ENCODE measurements at places on chromosomes 3 and 15.

GRCh38 chr3:61520966-61521628, 40.3 kb upstream of the PTPRG start:
- no peak for DNase-seq

GRCh38 chr3:173410436-173410835, 12.9 kb downstream of the NLGN1 start:
- DNase-seq, result no peak

- DNase-seq, result no peak
Observed at GRCh38 chr15:46461416-46461815, 826.6 kb downstream of the SQOR start.

DNA sequence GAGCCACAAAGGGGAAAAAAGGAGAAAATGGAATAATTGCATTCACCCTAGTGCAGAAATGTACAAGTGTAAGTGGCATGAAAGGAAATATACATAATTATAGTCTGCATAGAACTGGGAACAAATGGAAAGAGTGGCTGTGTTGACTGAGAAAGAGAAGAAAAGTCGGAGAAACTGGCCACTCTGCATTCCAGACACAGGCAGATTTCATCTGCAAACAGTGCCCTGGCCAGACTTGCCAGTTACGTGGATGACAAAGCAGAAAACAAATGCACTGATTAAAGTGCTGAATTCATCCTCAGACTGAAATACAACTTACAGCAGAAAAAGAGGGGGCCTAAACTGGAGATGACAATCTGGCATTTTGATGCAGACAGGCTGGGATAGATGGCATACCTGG, 129.8 kb downstream of the FGF12 start:
- no peak for DNase-seq

DNA sequence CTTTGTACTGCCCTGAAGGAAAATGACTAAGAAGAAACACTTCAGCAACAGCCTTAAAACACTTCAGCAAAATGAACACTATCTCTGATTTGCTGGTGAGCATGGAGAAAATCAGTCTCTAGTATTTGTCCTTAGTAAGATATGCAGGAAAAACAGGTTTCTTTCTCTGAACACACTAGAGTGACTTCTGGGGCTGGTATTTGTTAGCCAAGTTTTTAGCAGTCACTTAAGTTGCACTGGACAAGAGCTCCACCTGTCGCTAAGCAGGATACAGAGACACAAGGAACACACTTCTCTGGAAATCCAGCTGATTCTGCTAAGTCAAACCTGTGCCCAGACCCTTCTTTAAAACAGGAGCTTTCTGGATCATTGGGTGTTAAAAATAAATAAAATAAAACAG, 65.3 kb downstream of the CHAC1 start:
- no peak for DNase-seq

DNA sequence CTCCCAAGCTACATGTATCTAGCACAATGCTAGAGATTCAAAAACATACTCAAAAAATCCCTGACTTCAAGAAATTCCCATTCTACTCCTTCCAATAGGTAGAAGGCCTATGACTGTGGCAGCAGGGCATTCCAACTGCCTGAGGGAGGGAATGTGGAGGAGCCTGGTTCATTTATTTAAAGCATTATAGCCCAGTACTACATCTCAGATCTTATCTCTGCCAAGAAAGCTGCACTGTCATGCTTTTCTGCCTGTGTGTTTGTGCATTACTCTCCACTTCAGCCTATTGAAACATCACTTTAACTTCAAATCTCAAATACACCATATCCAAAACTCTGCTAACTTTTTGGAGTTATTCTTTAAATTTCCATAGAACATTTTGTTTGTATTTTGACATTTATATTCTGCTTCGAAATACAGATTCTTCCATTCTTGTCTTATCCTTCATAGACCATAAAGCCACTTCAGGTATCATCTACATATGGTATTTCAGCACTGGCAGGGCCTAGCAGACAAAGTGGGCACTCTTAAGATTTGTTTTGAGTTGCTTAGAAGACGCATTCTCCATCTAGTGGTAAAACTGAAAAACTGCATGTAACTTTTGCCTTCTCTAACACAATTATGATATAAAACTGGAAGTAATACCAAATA, 59.1 kb upstream of the NEDD4 start:
- no peak for DNase-seq

DNA sequence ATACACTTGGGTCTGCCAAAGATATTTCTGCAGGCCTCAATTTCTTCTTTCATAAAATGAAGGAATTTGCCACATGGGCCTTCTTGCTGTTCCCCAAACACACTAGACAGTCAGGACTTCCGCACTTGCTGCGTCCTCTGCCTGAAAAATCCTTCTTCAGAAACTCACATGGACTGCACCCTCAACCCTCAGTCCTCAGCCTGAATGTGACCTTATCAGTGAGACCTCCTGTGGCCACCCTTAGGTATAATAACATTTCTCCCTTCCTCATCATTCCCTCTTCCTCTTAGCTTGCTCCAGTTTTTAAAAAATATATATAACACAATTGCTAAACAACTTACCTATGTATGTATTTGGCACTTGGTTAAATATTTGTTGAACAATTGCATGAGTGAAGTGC, 257.5 kb downstream of the MFSD1 start:
- DNase-seq, result no peak

- no peak for DNase-seq
Observed at GRCh38 chr3:155431856-155432570, 138.5 kb upstream of the STRIT1 start.

- DNase-seq, result no peak
Observed at GRCh38 chr15:66108483-66109265, 144.9 kb downstream of the MEGF11 start.

DNA sequence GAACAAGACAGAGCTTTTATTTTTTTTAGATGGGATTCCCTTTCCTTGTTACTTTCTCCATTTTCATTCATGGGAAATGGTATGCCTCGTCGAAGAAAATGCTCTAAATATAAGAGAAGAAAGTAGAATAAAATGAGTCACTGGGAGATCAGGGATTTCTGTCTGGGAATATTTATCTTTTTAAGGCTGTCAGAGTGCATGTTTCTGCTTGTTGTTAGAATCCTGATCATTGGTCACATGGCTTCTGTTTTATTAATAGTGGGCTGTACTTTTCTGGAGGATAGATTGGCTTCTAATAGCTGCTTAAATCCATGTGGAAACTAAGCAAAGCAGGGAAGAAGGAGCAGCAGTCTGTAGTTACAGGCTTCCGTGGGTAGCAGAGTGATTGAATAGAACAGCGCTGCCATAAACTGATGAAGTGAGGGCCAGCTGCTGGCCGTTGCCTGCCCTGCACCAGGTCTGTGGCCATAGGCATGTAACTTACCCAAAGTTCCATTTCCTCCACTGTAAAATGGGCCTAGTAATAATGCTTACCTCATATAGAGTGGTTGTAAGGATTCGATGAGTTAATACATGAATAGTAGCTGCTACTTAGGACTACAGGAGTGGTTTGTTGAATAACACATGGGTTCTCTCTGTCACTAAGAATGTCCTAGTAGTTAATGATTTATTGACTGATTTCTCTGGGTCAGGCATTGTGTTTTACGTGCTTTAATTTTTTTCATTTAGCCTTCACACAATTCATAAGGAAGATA, 289.9 kb downstream of the SATB1 start:
- no peak for DNase-seq

- DNase-seq, result no peak
Observed at GRCh38 chr3:178318941-178319816, 217.1 kb upstream of the KCNMB2 start.

- DNase-seq, result no peak
Observed at GRCh38 chr3:191342411-191342810, 12.1 kb upstream of the UTS2B start.

- no peak for DNase-seq
Observed at GRCh38 chr15:93228546-93228945, 139.5 kb upstream of the RGMA start.

DNA sequence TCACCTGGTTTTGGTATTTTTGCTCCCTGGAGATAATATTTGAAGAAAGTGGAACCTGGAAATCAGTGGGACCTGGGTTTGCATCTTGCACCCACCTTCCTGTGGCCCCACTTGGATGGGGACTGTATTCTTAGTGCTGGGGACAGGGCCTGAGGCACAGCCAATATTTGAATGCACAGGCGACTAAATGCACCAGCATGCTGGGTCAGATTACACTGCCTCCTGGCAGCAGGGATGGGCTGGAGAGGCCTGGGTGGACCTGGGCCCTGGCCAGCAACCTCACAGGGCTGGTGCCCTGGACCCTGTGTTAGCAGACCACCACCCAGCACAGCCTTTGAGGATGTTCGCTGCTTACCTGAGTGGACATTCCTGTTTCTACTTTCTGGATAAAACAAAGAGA, 10.5 kb downstream of the ITIH4 start:
- DNase-seq, result no peak

DNA sequence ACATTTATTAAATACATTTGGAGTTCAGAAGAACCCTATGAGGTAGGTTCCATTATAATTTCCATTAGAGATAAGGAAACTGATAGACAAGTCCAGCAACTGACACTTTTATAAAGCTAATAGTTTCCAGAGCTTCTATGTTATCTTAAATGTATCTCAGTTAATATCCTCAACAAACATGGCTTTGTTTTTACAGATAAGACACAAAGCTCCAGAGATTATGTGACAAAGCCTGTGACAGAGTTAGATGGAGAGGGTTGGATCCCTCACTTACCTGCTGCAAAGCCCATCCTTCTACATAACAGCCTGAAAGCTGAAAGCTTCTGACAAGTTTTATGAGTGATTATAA, 473 bp upstream of the COMMD2 start:
- no peak for DNase-seq

GRCh38 chr3:14769544-14770325, 49.0 kb upstream of the FGD5 start:
- no peak for DNase-seq

DNA sequence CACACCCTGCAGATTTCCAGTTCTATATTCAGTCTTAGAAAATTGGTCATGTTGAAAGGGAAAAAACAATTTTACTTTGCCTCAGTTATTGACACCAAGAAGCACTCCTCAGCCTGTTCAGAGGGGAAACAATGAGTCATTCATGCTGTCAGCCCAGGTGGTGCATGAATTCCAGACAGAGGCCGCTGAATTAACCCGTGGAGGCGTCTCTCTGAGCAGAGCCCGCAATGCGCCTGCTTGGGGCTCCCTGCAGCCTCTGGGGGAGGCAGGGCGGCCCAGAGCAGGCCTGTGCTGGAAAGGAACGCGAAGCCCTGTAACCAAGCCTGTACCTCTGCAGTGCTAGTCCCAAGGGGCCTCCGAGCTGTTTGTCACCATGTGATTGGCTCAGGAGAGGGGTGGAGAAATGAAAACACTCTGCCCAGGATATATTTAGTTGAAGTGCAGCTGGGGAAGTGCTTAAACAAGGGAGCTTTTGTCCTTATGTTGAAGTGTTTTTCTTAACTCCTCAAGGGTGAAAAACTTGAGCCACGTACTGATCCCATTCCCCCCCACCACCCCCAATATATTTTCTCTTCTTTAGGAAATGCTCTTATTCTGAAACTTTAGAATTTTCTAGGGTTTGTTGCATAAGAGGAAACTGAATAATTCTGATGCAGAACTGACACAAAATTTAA, 68.3 kb upstream of the CHD2 start:
- DNase-seq, result peak; percentile 92

GRCh38 chr3:146637871-146638270, 32.7 kb upstream of the PLSCR5 start:
- no peak for DNase-seq

- no peak for DNase-seq
Observed at GRCh38 chr3:51739110-51739509, 32.2 kb downstream of the GRM2 start.

DNA sequence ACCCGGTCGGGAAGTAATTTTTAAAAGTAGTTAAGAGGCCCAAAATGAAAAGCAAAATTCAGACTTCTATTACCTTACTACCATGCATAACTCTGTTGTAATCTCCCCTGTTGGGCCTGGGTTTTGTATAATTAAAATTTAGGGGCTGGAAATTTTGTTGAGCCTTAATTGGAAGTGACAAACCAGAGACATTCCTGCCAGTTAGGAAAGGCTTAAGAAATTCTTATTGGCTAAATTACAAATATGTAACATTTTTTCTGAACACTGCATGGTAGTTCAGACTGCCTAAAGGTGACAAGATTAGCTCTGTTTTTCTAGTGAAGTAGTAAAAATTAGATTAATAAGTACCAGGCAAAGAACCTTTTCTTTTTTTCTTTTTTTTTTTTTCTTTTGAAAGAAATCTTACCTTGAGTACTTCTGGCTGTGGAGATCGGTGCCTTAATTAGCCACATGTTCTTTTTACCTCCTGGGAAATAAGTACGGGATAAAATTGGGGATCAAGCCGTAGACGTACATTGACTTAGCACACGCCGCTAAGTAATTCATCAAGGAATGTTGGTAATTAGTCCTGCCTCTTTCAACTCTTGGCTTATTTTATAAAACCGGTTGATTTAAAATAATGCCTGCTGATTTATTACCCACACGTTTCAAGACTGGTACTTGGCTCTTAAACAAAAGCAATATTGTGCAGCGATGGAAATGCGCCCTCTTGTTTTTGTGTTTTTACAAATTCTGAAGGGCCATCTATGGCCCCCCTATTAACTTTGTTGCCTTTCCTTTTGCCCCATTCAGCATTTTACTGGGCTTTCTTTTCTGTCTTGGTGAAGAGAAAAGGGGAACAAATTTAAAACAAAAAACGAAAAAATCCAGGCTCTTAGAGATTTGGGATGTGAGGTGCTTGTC, 111.2 kb upstream of the SAMMSON start:
- no peak for DNase-seq

DNA sequence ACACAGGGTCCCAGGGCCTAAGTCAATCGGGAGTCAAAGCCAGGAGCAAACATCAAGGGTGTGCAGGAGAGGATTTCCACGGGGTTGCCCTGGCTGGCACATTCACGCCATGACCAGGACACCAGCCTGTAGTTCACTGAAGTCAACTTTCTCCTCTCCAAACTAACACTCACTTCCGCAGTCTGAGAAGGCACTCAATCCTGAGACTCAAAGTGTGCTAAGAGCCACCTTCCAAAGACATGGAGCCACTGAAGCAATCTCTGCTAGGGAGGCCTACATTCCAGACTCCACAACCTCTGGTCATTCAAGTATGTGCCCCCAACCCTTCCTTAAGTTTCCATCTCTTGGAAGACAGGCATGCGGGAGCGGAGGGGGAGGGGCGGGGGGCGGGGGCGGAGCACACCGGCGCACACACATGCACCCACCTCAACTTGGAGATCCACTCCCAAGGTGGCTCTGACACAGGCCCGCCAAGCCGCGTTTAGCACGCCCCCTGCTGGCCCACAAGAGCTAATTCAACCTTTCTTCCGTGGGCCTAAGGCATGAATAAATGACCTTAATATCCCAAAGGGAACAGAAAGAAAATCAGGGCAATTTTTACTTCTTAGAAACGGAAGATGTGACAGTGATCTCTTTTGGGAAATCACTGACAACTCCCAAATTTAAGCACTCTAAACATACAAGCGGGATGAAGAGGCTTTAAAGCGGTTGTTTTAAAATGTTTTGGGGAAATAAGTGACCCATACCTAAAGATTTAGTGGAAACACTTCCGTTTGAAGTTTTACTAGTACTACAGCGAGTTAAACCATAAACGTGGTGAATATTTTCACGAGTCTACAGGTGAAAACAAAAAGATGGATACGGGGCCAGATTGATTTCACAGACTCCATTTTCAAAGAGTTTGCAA, 162.5 kb upstream of the CHRNA7 start:
- no peak for DNase-seq

- no peak for DNase-seq
Observed at GRCh38 chr3:27228805-27229204, 140.4 kb downstream of the NEK10 start.
